H1 (cell line): ENCODE measurements at places on chromosomes 2 and 18. TPM values are rescaled to one million over a fixed set of nuclear protein-coding genes. Genes with fewer than 3 reads are reported as not detected.

GRCh38 chr2:216031960-216032689 is 18.8 kb upstream of the MREG start:
- no peak for DNase-seq

DNA sequence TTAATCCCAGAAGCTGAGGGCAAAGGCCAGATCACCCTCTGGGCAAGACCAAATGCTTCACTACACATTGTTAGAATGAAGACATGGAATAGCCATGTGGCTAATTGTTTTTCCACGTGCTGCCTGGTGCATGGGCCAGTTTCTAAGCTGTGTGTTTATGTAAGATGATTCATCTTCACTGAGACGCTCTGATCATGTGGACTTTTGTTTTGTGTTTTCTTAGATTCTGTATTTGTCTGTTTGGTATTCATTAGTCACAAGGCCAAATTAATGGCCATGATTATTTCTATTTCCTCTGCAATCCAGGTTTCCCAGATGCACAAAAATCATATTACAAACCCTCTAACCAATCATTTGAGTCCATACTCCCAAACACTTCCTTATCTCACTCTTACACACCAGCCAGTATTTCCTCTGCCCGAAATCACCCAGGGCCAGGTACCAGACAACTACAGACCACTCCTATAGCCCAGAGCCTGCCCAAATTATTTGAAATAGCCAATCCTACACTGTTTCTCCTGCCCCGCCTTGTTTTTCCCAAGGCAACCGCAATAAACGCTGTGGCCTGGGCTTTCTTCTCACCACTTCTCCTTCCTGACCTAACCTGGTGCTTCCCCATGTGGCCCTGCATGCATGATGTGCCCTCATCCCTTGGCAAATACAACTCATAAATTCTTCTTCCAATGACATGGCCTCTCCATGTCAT is 94.2 kb upstream of the SP3 start:
- DNase-seq: no peak

DNA sequence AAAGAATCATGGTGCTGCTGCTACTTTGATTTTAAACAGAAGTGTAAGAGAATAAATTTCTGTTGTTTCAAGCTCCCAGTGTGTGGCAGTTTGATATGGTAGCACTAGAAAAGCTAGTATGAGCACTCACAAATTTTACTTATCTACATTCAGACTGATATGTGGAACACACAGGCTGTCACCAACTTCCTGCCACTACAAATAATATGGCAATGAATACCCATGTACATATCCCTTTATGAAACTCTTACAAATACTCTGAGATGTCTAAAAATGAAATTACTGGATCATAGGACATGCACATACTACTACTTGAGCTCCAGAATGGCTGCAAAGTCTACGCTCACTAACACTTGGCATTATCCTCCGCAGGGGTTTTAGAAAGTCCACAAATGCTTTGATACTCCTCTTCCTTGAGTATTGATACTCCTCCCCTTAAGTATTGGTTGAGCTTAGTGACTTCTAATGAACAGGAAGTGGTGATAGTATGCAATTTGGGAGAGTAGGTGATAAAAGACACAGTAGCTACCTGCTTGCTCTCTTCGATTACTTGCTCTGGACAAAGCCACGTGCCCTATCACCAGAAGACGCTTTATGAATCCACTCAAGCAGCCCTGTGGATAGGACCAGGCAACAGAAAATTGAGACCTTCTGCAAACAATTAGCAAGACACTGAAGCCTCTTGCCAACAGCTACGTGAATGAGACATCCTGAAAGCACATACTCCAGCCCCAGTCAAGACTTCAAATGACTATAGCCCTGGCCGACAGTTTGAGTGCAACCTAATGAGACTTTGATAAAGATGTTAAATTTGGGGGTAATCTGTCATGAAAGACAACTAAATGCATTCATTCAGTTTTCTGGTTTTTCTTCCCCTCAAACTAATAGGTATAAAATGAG is 35.4 kb downstream of the FBXO11 start:
- DNase-seq: no peak

- DNase-seq: no peak
Observed at GRCh38 chr2:56613254-56613653, 429.5 kb downstream of the CCDC85A start.

DNA sequence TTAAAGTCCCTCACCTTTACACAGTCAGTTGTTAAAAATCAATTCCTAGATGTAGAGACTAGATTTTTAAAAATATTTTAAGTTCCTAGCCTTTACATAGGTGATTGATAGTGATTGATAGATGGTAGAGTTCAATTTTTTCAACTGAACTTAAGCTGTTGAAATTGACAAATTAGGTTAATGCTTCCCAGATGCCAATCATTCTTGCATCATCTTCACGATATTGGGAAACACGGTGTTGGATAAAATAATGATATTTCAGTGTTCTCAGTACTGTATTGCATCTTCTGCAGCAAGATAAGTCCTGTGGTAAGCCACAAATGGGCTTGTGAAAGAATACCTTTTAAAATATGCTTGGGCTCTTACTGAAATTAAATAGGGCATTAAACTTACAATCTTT is 667.6 kb downstream of the STK39 start:
- DNase-seq: no peak

DNA sequence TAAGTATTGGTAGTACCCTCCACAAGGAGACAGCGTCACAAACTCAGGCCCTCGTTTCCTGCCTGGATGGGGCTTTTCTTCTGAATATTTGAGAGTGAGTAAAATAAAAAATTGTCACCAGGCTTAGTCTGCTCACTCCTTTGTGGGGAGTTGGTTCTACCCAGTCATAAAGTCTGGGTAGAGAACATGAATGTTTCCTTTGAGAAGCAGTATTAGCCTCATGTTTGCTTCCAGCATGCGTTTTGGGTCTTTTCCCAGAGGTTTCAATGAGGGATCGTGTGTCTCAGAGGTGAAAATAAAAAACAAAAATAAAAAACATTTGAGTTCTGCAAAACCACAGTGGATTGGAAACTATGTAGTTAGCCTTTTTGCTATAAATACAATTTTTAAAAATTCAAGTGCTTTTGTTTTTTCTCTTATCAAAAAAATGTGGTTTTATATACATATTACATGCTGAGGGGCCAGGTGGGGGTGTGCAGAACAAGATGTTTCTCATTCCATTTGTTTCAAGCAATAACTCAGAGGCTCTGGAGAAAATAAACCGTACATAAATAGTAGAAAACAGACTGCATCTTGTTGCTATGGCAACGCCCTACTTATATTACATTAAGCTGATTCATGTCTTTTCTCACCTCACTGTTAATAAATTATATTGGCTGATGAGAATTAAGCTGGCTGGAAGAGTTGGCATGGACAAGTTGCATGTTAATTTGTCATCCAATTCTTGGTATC is 225.4 kb upstream of the FBXO11 start:
- DNase-seq: no peak

DNA sequence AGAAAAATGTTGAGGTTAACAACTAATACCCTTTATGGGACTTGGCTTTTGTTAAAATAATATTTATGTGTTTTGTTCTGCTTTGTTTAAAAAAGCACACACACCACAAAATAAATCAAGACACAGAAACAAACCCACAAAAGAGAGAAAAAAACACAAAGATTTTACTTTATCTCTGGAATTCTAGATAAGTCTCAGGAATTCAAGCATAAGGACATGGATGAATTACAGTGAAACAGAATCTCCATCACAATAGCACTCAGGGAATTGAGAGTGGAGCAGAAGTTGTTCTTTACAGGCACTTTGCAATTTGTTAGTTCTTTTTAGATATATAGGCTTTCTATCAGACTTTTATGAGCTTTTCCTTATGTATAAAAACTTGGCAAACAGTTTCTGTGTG is 360.9 kb upstream of the ZC3H15 start:
- DNase-seq: no peak

- DNase-seq: no peak
Observed at GRCh38 chr2:131006561-131006960, 86.7 kb downstream of the FAM168B start.

GRCh38 chr18:61502472-61502871 is 169.2 kb downstream of the CDH20 start:
- no peak for DNase-seq

DNA sequence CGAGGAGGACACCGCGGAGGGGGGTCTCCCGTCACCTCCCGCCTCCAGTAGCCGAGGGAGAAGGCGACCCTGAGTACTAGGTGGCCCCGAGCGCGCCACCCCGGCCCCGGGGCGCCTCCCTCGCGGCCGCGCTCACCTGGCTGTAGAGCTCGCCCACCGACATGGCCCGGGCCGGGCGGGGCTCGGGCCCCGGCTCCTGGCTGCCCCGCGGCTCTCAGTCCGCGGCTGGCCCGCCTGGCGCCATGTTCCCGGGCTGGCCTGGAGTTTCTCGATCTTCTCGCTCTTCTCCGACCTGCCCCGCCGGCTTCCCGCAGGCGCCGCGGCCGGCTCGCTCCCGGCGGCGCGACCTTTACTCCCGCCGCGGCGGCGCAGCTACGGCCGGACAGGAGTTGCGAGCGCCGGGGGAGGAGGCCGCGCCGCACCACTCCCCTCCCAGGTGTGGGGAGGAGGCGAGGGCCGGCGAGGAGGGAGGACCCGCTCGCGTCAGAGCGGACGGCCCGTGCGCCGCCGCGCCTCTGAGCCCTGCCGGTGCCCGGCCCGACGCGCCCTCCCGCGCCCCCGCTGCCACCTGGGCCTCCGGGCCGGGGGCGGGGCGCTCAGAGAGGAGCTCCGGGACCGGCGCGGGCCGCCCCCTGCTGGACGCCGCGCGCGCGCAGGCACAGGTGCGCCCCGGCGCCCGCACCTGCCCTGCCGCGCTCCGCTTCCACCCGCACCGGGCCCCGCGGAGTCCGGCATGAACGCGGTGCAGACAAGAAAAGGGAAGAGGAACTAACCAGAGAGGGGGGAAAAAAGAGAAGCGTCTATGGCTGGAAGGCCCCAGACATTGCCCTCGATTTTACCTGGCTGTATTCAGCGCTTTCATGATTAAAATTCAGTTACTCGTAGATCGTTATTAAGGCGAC is at the start of gene MYO5B:
MYO5B (minus strand) TSS at position 517 of the 902 bp plus-strand sequence; CDS start at position 163, 354 bp downstream.
- no peak for DNase-seq

DNA sequence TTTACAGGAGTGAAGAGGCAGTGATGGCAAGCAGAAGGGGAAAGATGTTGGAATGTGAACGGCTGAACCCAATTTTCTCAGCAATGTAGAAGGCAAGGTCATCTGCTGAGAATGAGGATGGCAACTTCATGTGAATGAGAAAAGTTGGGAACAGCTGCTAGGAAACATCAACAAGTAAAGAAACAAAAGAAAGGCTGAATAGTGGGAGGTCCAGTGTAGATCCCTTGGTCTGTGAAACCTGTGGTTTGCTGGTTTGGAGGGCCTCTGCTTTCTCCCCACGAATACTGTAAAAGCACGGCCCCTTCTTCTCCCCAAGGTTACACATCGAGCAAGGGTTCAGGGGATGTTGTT is 27.4 kb downstream of the MARCHF4 start:
- DNase-seq: no peak

GRCh38 chr2:36587556-36587955 is 10.4 kb downstream of the FEZ2 start:
- no peak for DNase-seq

CTNNA2 gene
- total RNA-seq: 9.0 and 10.8 TPM in 2 replicates

GRCh38 chr18:32450874-32451273 is 19.8 kb downstream of the GAREM1 start:
- no peak for DNase-seq

- DNase-seq: no peak
Observed at GRCh38 chr2:118846442-118846952, 951 bp downstream of the EN1 start.
